ENCODE measurements at places on chromosomes 4 and X. TPM values are rescaled to one million over a fixed set of nuclear protein-coding genes. Genes with fewer than 3 reads are reported as not detected.

- no peak for DNase-seq
Observed at GRCh38 chrX:32448945-32449344, 762.4 kb downstream of the DMD start.

DNA sequence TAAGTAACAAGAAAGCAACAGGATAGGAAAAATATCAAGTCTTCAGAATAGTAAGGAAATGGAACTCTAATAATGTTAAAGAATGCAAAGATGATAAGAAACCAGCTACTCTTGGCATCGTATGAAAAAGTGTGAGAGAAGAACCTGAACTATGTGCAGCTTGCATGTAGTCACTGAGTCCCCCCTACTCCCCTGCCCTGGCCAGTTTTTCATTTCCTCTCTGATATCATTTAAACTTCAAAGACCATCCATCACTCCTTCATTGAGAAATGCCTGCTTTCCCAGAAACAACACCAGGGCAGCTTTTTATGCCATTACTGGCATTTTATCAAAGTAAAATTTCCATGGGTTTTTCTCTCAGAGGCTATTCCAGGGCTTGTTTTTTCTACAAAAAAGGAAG, 28.1 kb downstream of the INPP4B start:
- DNase-seq = no peak

GRCh38 chr4:110612631-110613269, 10.1 kb downstream of the PITX2 start:
- no peak for DNase-seq

GRCh38 chr4:120445186-120445585, 378.5 kb upstream of the MAD2L1 start:
- DNase-seq = no peak

GRCh38 chrX:36218801-36219200, 299.3 kb downstream of the CFAP47 start:
- DNase-seq = no peak

DNA sequence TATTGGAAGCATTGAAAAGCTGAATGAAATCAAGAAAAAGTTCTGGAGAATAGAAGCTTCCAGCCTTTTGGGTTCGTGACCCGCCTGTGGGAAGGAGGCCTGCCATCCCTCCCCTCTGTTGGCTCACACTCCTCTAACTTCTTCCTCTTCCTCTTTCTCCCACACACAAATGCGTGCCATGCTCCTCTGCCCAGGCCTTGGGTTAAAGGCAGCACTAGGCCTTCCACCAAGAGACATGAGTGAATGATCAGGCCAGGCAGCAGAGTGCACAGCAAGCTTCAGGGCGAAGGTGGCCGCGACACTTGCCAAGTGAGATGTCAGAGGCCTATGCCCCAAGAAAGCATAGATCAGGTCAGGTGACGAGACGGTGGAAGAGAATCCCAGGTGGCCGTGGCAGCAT, 38.4 kb downstream of the FAM193A start:
- DNase-seq = no peak

- DNase-seq = no peak
Observed at GRCh38 chr4:155497306-155497705, 120.5 kb upstream of the MAP9 start.

DNA sequence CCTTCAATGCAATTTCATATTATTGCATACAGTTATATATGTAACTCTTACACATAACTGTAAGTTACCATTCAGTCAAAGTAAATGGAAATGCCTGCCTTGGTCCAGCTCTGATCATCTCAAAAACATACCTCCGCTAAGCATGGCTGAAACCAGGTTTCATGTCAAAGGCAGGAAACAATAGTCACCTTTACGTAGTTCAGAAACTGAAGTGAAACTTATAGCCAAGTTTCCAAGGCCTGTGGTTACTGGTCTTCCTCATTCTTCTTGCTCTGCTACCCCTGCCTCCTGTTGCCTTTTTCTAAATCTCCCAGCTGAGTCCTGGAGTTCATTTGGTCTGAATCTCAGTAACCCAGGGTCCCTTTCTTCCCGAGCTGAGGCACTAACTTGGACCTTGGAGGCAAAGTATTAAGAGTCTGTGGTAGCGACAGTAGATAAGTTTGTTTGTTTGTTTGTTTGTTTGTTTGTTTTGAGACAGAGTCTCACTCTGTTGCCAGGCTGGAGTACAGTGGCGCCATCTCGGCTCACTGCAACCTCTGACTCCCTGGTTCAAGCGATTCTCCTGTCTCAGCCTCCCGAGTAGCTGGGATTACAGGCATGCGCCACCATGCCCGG, 30.8 kb downstream of the DAPP1 start:
- no peak for DNase-seq

- no peak for DNase-seq
Observed at GRCh38 chr4:25943805-25944204, 29.8 kb downstream of the SMIM20 start.

DNA sequence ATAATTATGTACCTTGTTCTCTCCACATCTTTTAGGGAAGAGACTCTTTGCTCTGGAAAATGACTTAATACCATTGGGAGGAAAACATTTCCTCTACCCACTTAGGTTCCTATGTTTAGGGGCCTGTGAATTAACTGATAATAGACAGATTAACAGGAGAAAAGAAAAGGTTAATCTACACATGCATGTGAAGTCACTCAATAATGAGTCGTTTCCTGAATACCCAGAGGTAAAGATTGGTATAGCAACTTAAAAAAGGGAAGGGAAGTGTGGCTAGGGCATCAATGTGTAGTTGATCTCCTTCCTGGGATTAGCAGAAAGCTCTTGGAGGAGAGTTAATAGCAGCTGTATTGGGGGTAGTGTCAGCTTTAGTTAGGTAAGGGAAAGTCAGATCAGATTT, 419.5 kb upstream of the ATOH1 start:
- DNase-seq = no peak

DNA sequence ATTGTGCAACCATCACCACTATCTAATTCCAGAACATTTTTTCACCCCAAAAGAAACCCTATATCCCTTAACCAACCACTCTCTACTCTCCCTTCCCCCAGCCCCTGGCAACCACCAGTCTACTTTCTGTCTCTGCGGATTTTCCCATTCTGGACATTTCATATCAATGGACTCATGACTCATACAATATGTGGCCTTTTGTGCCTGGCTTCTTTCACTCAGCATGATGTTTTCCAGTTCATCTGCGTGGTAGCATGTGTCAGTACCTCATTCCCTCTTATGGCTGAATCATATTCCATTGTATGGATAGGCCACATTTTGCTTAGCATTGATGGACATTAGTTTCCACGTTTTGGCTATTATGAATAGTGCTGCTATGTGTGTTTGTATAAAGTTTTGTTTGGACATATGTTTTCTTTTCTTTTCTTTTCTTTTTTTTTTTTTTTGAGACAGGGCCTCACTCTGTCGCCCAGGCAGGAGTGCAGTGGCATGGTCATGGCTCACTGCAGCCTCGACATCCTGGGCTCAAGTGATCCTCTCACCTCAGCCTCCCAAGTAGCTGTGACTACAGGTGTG, 335.4 kb downstream of the BCOR start:
- no peak for DNase-seq

DNA sequence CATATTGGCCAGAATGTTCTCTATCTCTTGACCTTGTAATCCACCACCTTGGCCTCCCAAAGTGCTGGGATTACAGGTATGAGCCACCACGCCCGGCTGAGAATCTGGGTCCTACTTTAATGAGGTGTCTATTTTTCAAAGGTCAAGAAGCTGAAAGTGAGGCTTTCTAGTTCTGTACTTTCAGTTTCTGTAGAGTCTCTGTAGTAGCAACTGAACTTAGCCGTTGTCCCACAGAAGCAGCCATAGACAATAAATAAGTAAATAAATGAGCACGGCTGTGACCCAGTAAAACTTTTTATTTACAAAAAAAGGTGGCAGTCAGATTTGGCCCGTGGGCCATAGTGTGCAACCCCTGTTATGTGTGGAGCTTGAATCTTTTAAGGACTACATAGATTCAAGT, 92.0 kb downstream of the FNIP2 start:
- DNase-seq = no peak

GRCh38 chr4:92304606-92305005, 840 bp downstream of the GRID2 start:
- peak; percentile 14 for DNase-seq

Gene SLC6A14
- not detected for polyA plus RNA-seq

Gene PAGE1
- polyA plus RNA-seq = 17.4 TPM

Gene XAGE5
- polyA plus RNA-seq = 3.3 TPM

Gene CAPN6
- polyA plus RNA-seq = 13.3 TPM

Measured in testis (tissue), 5 donors.